GM12878 (cell line): ENCODE measurements at places on chromosomes 4 and X. TPM values are rescaled to one million over a fixed set of nuclear protein-coding genes. Genes with fewer than 3 reads are reported as not detected.

Gene NHS
- total RNA-seq: not detected in 2 replicates

Gene ADAMTS3
- 0.03 TPM in 1 of 2 replicates, not detected in the other for total RNA-seq

Gene SFRP2
- 0.21 and 0.33 TPM in 2 replicates for total RNA-seq

Gene IQCM
- total RNA-seq: not detected in 2 replicates

Gene ENPP6
- 0.72 TPM in 1 of 2 replicates, not detected in the other for total RNA-seq

Gene IRS4
- not detected in 2 replicates for total RNA-seq

Gene SSX3
- not detected in 2 replicates for total RNA-seq

Gene DMRTC1B
- not detected in 2 replicates for total RNA-seq

Gene ARMCX2
- total RNA-seq: 23.7 and 25.6 TPM in 2 replicates

Gene GPRIN3
- total RNA-seq: 0.03 and 0.05 TPM in 2 replicates

Gene NKRF
- 20.1 and 21.5 TPM in 2 replicates for total RNA-seq

Gene PSMD10
- 46.9 and 47.4 TPM in 2 replicates for total RNA-seq

Gene NAT8L
- 0.19 and 0.31 TPM in 2 replicates for total RNA-seq

Gene SAGE1
- total RNA-seq: 0.08 TPM in 1 of 2 replicates, not detected in the other

Gene VEGFC
- total RNA-seq: not detected in 2 replicates

Gene TLR10
- 50.4 and 52.8 TPM in 2 replicates for total RNA-seq

Gene BEX5
- total RNA-seq: 0.64 TPM in 1 of 2 replicates, not detected in the other

Gene KCNIP4
- not detected in 2 replicates for total RNA-seq

Gene STS
- 5.3 and 6.1 TPM in 2 replicates for total RNA-seq

Gene CT47A1
- not detected in 2 replicates for total RNA-seq

Gene NPY1R
- not detected in 2 replicates for total RNA-seq

Gene CSAG2
- not detected in 2 replicates for total RNA-seq

Gene MAGEA11
- not detected in 2 replicates for total RNA-seq

Gene GAGE1
- not detected in 2 replicates for total RNA-seq

Gene CNGA2
- total RNA-seq: not detected in 2 replicates

Gene AKAP14
- not detected in 2 replicates for total RNA-seq

Gene NDP
- not detected in 2 replicates for total RNA-seq

Gene NEUROG2
- total RNA-seq: 1.9 and 2.9 TPM in 2 replicates

Gene PIGA
- 12.2 and 15.3 TPM in 2 replicates for total RNA-seq

Gene DRP2
- total RNA-seq: 0.18 and 0.24 TPM in 2 replicates

Gene FMR1NB
- total RNA-seq: not detected in 2 replicates

Gene DCAF8L1
- not detected in 2 replicates for total RNA-seq

Gene ODAM
- total RNA-seq: not detected in 2 replicates

Gene BEND2
- total RNA-seq: not detected in 2 replicates

Gene SORCS2
- 0.03 TPM in 1 of 2 replicates, not detected in the other for total RNA-seq

Gene SYP
- 0.48 and 0.49 TPM in 2 replicates for total RNA-seq

Gene ERVMER34-1
- total RNA-seq: not detected in 2 replicates

Gene MAGEB10
- total RNA-seq: not detected in 2 replicates
